KBM-7 (cell line): ENCODE measurements at places on chromosomes 1 and 21.

DNA sequence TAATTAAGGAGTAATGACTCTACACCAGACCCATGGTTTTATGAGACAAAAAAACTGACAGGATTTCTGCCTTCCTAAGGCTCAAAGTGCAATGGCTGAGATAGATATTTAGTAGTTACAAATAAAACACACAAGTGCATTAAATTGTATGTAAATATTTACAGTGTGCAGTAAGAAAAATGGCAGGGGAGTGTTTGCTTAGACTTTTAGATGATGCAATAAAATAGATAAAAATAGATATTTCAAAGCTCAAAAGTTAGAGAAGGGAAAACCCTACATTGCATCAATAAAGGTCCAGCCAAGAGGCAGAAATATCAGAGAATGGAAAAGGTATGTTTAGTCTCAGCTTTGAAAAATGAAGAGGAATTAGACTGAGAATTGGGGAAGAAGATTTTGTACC, 226.3 kb upstream of the FGGY start:
- DNase-seq: no peak

- no peak for DNase-seq
Observed at GRCh38 chr1:8373125-8373524, 55.2 kb downstream of the SLC45A1 start.

GRCh38 chr1:234926559-234927311, 201.9 kb downstream of the TOMM20 start:
- DNase-seq: no peak

- no peak for DNase-seq
Observed at GRCh38 chr1:190328361-190328760, 149.3 kb downstream of the BRINP3 start.

- no peak for DNase-seq
Observed at GRCh38 chr1:75482951-75483350, 128.0 kb downstream of the SLC44A5 start.

- no peak for DNase-seq
Observed at GRCh38 chr1:167197692-167198091, 23.0 kb upstream of the POU2F1 start.

DNA sequence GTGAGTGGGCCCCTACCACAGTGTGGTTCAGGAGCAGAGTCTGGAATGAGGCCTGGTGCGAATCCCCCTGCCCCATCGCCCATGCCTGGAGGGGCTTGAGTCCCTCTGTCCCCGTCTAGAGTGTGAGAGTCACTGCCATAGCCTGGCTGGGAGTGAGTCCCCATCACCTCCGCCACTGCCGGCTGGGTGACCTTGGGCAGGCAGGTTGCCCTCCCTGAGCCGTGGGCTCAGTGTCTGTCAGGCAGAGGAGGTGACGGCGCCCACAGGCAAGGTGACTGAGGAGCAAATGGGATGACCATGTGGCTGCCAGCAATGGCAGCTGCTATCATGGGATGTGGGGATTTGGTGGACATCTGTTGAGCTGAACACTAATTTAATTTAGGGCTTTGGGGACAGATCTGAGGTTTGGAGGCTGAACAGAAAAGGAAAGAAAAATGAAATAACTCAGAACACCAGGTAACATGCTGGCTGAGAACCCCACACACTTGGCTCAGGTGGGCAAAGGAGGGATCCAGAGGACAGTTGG, 38.1 kb upstream of the GPR153 start:
- no peak for DNase-seq

DNA sequence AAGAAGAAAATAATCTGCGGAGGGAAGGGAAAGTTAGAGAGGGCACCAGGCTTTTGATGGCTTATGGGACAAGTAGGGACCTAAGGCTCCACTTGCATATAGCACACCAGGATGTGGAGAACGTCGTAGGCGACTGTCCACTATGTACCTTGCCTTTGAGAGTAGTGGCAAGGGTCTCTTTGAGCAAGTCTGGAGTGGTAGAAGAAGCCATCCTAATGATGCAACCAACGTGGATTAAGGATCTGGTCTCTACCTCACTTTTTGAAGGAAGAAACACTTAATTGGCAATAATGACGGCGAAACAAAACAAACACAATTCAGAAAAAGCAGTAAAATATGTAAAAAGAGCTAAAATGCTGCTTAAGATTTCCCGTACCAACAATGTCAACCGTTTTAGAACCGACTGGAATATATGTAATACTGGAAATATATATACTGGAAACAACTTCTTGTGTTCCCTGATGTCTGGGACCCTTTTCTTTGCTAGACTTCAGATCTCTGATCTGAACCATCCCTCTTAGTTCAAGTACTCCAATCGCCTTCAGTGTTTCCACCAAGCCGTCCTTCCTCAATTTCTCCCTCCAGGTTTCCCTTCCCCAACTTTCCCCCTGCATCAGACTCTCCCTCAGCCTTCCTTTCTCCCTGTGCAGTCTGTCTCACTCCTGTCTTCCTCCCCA, 821 bp upstream of the KHDRBS1 start:
- DNase-seq: no peak

DNA sequence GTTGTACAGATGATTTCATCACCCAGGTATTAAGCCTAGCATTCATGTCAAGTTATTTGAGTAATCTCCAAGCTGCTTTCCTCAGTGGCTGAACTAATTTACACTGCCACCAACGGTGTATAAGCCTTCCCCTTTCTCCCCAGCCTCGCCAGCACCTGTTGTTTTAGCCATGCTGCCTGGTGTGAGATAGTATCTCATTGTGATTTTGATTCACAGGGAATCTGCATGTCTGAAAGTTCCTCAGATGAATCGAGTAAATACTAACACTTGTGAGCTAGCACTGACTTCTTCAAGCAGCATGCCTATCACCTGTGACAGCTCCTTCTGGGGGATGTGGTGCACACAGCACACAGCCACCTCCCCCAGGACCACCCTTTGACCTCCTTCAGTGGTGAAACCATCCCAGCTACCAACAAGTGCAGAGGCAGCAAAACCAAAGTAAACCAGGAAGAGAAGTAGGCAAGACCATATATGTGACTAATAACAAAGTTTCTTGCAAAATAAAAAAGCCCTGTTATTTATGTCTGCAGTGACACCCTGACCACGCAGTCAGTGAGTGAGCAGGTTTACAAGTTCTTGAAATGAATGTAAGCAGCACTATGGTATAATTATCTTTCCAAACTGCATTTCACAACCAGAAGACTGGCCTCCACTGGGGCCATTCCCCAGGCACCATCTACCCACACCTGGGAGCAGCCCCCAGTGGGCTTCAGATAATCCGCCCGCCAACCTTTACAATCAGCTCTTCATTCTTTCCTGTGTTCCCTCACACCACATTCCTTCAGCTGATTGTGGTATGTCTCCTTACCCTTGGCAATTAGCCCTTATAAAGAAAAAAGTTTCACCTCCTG, 173.8 kb downstream of the ETS2 start:
- no peak for DNase-seq

- no peak for DNase-seq
Observed at GRCh38 chr21:14613486-14614224, 67.5 kb upstream of the SAMSN1 start.

DNA sequence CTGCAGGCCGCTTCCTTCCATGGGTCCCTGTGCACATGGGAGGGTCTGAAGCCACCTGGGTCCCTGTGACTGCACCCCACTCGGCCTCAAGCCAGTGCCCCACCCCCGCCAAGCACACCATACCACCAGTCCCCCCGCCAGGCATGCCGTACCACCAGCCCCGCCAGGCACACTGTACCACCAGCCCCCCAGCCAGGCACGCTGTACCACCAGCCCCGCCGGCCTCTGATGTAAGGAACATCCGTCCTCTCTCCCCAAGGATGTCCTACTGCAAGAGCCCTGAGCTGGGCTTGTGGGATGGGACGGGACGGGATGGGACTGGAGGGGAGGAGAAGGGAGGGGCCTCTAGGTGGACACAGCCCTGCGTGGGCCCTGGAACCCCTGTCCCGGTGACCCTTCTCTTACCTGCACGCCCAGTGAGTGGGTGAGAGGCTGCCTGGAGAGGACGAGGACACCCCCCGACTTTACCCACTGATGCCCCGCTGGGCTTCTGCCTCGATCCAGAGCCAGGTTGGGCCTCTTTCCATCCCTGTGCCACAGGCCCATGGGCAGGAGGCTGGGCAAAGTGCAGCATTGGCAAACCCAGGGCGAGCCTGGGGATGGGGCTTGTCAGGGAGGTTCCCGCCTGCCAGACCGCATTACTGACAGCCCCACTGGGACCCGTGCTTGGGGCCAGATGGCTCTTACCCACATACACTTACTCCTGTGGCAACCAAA, 40.8 kb upstream of the COL6A1 start:
- DNase-seq: no peak

- no peak for DNase-seq
Observed at GRCh38 chr1:165531021-165531420, 12.8 kb upstream of the LRRC52 start.

DNA sequence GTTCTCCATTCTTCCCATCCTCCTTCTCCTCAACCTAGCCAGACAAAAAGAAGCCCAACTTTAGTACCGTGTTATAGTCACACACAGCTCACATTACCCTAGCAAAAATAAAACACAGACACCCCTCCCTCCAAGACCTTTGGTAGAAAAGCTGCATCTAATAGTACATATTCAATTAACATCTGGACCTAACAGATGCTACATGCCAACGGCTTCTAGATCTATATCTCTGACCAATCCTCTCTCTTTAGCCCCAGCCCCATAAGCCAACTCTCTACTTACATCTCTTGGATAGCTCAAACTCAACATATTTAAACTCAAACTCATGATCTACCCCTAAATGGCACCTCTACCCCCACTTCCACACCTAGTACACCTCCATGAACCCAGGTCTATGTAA, 233.1 kb downstream of the KCNH1 start:
- DNase-seq: no peak
